ENCODE measurements at places on chromosomes 3 and 15.

DNA sequence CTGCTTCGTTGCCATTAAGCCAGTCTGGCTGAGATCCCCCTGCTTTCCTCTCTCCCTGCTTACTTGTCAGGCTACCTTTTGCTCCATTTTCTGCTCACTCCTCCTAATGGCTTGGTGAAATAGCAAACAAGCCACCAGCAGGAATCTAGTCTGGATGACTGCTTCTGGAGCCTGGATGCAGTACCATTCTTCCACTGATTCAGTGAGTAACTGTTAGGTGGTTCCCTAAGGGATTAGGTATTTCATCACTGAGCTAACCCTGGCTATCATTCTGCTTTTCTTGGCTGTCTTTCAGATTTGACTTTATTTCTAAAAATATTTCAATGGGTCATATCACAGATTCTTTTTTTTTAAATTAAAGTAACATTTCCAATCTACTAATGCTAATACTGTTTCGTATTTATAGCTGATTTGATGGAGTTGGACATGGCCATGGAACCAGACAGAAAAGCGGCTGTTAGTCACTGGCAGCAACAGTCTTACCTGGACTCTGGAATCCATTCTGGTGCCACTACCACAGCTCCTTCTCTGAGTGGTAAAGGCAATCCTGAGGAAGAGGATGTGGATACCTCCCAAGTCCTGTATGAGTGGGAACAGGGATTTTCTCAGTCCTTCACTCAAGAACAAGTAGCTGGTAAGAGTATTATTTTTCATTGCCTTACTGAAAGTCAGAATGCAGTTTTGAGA, 25.0 kb downstream of the CTNNB1 start:
- DNase-seq, result no peak

- no peak for DNase-seq
These were observed 704.8 kb upstream of the CFAP20DC start for GRCh38 chr3:59754456-59755129.

GRCh38 chr3:4758957-4759656, 220.1 kb upstream of the BHLHE40 start:
- no peak for DNase-seq

DNA sequence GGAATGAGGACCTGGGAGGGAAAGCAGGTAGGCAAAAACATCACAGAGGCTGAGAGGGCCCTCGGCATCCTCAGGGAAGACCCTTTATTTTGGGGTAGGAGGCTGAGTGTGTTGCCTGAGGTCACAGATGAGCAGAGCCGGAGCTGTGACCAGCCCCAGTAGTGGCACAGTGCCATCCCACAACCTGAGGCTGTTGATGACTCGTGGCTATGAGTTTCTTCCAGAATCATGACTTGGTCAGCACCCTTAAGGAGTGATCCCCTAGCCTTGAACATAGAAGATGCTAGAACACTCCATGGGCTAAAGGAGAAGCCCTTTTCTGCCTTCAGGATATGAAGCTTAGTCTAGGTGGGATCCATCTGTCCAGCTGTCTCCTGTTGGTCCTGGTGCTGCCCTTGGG, 19.5 kb upstream of the CXCR6 start:
- no peak for DNase-seq

GRCh38 chr15:56683908-56684307, 49.4 kb downstream of the ZNF280D start:
- no peak for DNase-seq

DNA sequence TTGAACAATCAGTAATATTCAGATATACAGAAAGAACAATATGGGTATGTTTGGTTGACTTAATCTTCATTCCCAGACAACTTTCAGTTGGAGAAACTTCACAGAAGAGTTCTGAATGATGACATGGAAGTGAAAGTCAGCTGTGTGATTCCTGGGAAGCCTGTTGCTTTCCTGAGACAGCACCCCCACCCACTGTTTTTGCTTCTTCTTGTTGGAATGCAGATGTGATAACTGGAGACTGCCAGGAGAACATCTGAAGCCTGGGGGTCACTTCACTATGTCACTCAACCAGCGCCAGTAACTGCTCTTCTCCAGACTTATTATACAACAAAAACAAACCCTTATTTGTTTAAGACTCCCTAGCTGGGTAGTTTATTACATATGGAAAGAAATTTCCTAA, 599.4 kb downstream of the ZIC1 start:
- DNase-seq, result no peak

DNA sequence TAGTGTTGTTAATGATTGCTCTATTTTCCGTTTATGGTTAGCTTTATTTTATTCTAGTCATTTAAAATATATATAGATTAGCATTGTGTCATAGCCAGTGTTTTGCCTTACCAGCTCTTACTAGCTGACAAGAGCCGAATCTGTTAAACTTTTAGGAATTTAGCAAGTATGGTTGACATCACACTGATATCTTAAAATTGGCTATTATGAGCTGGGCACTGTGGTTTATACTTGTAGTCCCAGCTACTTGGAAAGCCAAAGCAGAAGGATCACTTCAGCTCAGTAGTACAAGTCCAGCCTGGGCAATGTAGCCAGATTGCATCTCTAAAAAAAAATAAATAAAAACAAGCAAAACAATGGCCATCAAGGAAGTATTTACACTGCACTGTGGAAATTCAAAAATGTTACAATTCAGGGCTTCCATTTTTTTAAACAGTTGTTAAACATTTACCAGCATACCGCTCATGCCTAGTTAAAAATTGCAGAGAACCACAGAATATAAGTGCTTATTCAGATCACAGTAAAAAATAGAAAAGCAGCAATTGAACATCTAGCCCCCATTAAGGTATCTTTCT, 208.4 kb upstream of the CGNL1 start:
- DNase-seq, result no peak

GRCh38 chr3:127041264-127041820, 58.4 kb downstream of the PLXNA1 start:
- no peak for DNase-seq

DNA sequence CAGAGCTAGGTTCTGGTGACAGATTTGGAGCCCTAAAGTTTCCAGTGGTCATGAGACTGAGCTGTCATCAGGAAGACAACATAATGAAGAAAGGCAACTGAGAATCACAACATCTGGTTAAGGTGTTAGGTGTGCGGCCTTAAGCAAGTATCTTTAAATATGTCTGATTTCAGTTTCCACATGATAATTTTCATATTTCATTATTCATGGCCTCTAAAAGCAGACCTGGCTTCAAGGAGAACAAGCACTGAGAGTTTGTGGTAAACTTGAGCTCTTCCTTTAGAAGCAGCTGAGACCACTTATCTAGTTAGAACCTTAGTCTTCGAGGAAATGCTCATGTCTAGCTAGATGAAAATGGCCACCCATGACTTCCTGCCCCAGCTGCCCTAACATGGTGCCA, 25.7 kb upstream of the MYLK start:
- DNase-seq, result no peak

- DNase-seq, result no peak
These were observed 166.7 kb downstream of the FRMD5 start for GRCh38 chr15:44028349-44028748.

DNA sequence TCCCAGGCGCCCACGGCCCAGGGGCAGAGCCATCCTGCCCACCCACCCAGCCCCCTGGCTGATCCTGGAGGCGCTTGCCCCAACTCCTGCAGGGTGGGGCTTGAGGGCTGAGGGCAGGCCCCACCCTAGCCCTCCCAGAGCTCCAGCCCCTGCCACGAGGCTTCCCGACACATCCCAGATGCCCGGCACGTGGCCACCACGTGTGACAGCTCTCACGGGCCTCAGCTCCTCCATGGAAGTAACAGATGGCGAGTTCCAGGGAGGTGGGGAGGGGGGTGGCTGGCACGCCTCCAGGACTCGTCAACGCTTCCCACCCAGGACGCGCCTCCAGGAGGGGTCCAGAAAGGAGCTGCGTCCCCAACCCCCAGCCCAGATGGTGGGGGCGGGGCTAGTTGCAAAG, 29.1 kb downstream of the PLXND1 start:
- DNase-seq, result peak; percentile 72

- no peak for DNase-seq
These were observed 68.6 kb upstream of the EIF1B start for GRCh38 chr3:40240921-40241320.

DNA sequence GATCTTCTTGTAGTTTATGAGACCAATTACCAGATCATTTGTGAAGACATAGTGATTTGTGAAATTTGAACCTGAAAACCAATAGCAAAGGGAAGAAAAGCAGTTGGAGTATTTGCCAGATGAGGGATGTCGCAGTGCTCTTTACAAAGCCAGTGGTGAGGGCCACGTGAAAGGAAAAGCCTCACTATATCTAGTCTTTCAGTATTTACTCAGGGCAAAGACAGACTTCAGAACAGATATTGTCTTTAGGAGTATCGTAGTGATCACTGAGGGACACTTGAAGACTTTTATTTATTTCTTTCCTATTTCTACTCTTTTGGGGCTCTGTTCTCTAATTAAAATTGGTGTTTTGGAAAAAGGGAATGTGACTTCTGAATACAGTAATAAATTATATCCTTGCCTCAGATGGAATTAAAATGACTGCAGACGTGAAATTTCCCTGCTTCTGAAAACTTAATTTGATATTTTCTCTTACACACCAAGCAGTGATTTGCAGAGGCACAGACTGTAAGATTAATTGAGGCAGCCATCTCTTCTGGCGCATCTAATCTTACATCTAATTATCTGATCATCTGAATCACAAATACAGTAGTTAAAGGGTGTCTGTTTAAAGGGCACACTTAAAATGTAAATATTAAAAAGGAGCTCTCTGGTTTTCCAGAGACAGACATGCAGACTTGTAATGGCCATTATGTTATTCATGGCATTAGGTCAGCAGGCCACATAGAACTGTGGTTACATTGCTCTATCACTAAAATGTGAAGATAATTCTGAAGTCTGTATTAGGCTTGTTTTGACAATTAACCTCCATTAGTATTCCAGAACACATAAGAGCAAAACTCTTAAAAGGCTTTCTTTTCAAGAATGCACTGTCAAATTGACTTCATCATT, 193.0 kb upstream of the GOLIM4 start:
- DNase-seq, result no peak

DNA sequence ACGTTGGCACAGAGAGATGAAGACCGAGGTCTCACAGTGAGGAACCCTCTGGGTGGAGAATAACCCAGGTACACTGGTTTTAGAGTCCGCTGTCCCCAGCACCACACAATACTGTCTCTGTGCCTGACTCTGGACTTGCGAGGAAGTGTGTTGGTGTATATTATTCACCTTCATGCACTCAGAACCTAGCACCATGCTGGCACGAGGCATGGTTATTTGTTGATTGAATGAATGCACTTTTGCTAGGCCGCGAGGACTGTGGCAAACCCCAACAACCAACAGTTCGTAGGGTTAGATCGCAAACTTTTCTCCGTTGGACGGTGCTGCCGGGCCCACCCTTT, 484 bp upstream of the C3orf52 start:
- no peak for DNase-seq

DNA sequence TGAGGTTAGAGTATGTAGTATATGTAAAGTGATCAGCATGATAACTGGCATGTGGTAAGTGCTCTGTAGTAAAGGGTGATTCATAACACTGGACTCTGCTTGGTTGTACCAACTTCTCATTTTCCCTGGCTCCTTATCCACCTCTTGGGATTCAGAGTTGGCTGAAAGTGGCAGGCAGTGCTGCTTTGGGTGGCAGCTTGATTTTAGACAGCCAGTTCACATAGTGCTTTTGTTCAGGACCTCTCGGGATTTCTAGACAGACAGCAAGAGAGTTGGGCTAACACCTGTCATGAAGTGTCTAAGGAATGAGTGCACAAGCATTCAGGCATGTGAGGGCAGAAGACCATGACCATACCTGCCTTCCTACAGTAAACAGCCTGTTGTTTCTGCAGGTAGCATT, 69.0 kb downstream of the RBM6 start:
- no peak for DNase-seq

DNA sequence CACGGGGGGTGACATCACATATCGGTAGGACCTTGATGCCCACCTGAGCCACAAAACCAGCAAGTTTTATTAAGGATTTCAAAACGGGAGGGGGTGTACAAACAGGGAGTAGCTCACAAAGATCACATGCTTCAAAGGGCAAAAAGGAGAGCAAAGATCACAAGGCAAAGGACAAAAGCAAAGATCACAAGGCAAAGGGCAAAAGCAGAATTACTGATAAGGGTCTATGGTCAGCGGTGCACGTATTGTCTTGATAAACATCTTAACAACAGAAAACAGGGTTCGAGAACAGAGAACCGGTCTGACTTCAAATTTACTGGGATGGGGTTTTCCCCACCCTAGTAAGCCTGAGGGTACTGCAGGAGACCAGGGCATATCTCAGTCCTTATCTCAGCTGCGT, 143.5 kb upstream of the LPP start:
- DNase-seq, result no peak

DNA sequence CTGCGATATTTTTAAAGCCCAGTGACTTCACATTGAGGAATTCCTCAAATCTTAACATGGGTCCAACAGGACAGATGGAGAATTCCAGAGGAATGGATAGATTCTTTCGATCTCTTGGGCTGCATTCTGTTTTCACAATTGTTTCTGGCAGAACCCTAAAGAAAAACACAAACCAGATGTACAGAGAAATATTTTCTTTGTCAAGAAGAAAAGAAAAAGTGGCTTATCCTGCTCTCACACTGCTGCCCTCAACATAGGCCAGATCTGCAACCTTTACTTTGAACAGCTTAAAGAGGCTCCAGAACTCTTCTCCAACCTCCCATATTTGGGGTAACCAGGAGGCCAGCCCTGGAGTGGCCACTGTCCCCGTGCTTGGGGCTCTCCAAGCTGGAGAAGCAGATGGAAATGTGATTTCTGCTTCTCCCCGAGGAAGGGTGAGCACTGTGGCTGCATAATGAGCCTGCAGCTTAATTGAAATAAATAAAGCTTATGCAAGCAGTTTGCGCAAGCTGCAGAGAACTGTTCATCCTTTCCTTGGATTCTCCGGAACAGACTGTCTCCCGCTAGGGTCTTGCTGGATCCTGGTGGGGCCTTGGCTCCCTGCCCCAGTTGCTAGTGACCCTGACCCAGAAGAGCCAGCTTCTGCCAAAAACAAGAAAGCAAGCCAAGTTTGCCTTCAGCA, 453.2 kb upstream of the PROK2 start:
- DNase-seq, result no peak

- no peak for DNase-seq
These were observed 286.6 kb downstream of the WDR72 start for GRCh38 chr15:53472883-53473282.

GRCh38 chr3:194103983-194104751, 31.8 kb upstream of the HES1 start:
- no peak for DNase-seq

DNA sequence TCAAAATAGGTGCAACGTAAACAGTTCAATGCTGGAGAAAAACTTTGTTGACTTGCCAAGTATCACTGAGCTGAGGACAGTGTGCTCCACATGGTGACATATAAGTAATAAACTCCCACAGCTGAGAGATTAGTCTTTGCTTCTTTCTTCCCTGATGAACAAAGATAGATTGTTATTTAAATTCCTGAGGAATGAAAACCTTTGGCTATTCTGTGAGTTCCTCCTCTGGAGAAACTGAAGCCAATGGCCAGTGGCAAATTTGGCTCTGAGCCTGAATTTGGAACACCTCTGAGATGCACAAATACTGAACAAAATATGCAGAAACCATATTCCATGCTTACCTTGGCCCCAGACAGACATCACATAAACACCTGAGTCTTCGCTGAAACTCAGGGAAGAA, 63.3 kb downstream of the RPL22L1 start:
- no peak for DNase-seq
